ENCODE measurements at places on chromosomes 7 and 10.
A peak's percentile ranks its signal among the peaks of the same experiment; 100 is the strongest.

GRCh38 chr7:135273581-135273980 lies 39.9 kb downstream of the STRA8 start:
- DNase-seq: no peak

GRCh38 chr10:62082729-62083411 lies 181.4 kb downstream of the ARID5B start:
- peak; percentile 68 for DNase-seq

GRCh38 chr10:49168171-49168540 lies 20.0 kb downstream of the TMEM273 start:
- DNase-seq: no peak

DNA sequence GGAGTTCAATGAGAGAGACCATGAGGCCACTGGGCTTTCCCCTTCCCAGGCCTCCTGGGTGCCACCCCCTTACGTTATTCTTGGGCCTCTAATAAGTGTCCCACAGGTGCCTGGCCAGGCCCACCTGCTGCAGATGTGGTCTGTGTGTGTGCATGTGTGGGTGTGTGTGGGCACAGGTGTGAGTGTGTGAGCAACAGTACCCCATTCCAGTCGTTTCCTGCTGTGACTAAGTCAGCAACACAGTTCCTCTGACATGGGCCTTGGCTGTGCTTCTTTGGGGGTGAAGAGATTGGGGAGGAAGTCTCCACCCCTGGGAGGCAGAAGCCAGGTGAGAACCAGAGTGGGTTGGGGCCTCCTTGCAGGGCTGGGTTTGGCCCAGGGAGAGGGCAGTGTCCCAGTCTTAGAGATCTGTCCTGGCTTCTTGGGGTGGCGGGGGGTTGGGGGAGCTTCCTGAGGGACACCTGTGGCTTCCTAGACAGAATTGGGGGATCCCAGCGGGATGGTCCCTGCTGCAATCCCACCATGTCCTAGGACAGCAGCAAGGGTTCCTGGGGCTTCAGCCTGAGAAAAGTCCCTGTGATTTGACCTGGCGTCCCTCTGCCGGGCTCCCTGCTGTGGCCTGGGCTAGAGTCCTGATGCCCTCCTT lies 4.1 kb upstream of the PILRB start:
- no peak for DNase-seq

DNA sequence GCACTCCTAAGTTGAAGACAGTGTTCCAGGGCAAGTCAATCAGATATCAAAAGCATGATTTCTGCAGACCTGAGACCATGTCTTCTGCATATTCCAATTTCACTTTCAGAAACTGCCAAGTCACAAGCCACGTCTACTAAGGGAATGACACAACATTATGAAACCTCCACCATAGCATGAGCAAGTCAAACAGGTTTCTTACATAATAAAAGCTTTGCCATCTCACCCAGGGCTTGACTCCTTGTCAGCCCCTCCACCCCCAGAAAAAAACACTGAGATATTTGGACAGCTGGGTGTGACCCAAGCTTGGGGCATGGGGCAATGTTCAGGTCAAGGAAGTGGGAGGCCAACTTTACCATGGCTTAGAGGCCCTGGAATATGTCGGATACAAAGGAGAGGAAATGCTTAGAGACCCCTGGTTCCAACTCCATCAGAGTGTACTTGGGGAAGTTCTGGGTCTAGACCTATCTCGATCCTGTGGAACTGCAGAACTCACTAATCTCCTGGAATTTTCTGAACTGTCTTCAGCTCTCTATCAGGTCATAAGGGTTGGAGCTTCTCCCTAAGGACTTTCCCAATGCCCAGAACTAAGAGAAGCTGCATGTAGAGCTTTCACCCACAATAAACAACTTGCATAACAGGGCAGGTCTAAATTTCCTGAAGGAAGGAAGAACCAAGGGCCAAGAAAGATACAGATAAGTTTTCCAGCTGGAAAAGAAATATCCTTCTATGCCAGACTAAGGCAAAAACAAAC lies 80.6 kb upstream of the NAMPT start:
- no peak for DNase-seq

- DNase-seq: peak; percentile 60
These were observed 2.3 kb upstream of the NOS3 start for GRCh38 chr7:150988230-150989226.

DNA sequence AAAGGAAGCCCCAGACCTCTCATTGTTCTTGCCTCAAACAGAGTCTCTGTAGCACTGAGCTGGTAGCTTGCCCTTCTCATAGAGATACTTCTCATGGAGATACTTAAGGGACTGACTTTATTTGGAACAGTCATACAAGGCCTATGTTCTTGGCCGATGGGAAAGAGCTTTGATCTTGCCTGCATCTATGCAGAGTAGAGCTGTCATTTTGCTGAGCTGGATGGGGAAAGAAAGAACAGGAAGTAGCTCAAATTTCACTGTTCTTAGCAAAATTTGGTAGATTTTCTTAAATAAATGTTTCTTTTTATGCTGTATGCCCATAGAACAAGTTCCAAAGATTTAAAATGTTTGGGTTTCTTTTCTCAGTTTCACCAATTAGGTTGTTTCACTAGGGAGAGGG lies 119.3 kb upstream of the SEC61G start:
- DNase-seq: peak; percentile 39

Measured in adipocyte (in vitro differentiated cells).